Endothelial cell of umbilical vein (primary cell): ENCODE measurements at places on chromosomes 4 and X. TPM values are rescaled to one million over a fixed set of nuclear protein-coding genes. Genes with fewer than 3 reads are reported as not detected.
A peak's percentile ranks its signal among the peaks of the same experiment; 100 is the strongest.

Gene FABP2
- total RNA-seq, result not detected in 2 replicates

Gene CXCL10
- not detected in 2 replicates for total RNA-seq

Gene UPF3B
- 10.2 and 11.9 TPM in 2 replicates for total RNA-seq

Gene IBSP
- total RNA-seq, result not detected in 2 replicates

Gene SYNPO2
- total RNA-seq, result 0.07 and 0.13 TPM in 2 replicates

Gene ABLIM2
- 0.30 and 0.66 TPM in 2 replicates for total RNA-seq

Gene DMRTC1B
- not detected in 2 replicates for total RNA-seq

Gene GJB1
- not detected in 2 replicates for total RNA-seq

Gene PAGE4
- total RNA-seq, result not detected in 2 replicates

Gene ARMCX5
- 8.8 and 10.3 TPM in 2 replicates for total RNA-seq

Gene PLCXD1
- total RNA-seq, result 13.5 and 16.8 TPM in 2 replicates

Gene POU4F2
- not detected in 2 replicates for total RNA-seq

Gene KDR
- 139 and 145 TPM in 2 replicates for total RNA-seq

- H3K36me3 ChIP-seq, result no peaks in the 10 kb centered on the region
- H3K4me1 ChIP-seq, result no peaks in the 10 kb centered on the region
- no peak overlapping the region for H3K4me3 ChIP-seq
- no peak for DNase-seq
Measured at GRCh38 chr4:164706675-164707074, 47.3 kb upstream of the SMIM31 start.

GRCh38 chr4:173380987-173381386 lies 10.2 kb downstream of the SAP30 start:
- no peaks in the 10 kb centered on the region for H3K36me3 ChIP-seq
- no peaks in the 10 kb centered on the region for H3K27me3 ChIP-seq
- no peaks in the 10 kb centered on the region for H3K4me1 ChIP-seq
- H3K27ac ChIP-seq, result no peak overlapping the region
- no peak for DNase-seq

DNA sequence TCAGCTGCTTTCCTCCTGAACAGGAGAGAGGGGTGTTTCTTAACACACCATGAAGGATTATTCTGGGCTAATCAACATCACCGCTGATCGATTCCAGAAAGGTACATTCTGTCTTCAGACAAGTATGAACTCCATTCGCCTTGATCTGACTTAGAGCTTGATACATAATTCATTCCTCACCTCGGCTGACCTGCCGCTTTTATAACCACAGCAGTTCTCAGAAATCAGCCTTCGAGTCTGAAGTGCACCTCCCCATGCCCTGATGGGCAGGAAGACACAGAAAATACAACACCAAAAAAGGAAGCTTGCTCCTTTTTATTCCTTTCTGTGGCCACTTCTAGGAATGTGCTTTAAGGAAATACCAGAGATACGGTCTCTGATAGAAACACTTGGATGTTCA lies 85.7 kb downstream of the JAKMIP1 start:
- no peaks in the 10 kb centered on the region for H3K4me1 ChIP-seq
- H3K4me3 ChIP-seq, result no peak overlapping the region
- no peaks in the 10 kb centered on the region for H3K36me3 ChIP-seq
- no peak overlapping the region for H3K27ac ChIP-seq
- no peaks in the 10 kb centered on the region for H3K27me3 ChIP-seq

DNA sequence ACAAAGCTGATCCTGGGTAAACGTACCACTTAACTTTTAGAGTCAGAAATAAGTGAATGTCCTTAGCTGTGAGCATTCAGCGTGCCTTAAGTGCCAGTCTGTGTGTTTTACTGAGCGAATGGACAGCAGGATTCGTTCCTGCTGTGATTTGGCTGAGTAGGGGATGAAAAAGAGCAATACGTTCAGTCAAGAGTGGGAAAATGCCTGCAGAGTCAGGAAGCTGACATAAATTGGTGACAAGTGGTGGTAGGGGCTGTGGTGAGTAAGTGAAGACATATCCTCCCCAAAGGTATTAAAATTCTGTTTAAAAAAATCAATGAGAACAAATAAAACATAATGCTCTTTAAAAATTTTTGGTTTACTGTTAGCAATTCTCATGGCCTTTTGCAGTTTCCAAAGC lies 56.6 kb upstream of the TNIP3 start:
- no peak overlapping the region for H3K4me3 ChIP-seq
- no peak overlapping the region for H3K27ac ChIP-seq
- H3K27me3 ChIP-seq, result peaks cover 9% of the 10 kb centered on the region
- no peaks in the 10 kb centered on the region for H3K36me3 ChIP-seq
- DNase-seq, result no peak
- no peaks in the 10 kb centered on the region for H3K4me1 ChIP-seq

GRCh38 chr4:89723096-89723495 lies 113.9 kb downstream of the SNCA start:
- peaks cover 28% of the 10 kb centered on the region for H3K4me1 ChIP-seq
- peak overlapping the region; percentile 67 for H3K27ac ChIP-seq
- H3K4me3 ChIP-seq, result no peak overlapping the region
- peak; percentile 59 for DNase-seq
- H3K27me3 ChIP-seq, result no peaks in the 10 kb centered on the region
- peaks cover 3% of the 10 kb centered on the region for H3K36me3 ChIP-seq

DNA sequence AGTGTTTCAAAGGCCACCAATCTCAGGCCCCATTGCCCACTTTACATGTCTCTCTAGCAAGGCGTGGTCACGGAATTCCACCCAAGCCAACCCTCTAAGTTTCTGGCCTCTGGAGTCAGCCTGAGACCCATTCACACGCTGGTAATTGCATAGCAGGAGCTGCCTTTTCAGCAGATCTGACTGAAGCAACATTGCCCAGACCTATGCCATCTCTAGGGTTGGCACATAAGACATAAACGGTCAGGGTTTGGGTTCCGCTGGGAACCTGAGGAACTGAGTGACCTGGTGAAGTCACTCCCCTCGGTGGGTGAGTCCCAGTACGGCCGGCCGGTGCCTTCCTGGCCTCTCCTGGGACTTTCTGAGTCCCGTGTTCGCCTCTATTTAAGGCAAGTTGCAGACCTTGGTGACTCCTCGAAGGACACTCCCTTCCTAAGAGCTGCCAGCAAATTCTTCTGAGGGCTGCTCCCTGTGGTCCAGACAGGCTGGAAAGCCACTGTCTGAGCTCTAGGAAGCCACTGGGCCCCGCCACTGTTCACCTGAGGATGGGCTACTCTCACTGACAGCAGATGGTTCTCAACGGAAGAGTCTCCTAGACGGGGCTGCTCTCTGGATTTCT lies 15.9 kb downstream of the CTAG1A start:
- H3K27me3 ChIP-seq, result peaks cover 9% of the 10 kb centered on the region
- no peak for DNase-seq
- no peaks in the 10 kb centered on the region for H3K36me3 ChIP-seq
- no peak overlapping the region for H3K27ac ChIP-seq
- H3K4me3 ChIP-seq, result no peak overlapping the region

- no peak for DNase-seq
- H3K4me3 ChIP-seq, result no peak overlapping the region
- H3K27me3 ChIP-seq, result no peaks in the 10 kb centered on the region
- H3K4me1 ChIP-seq, result no peaks in the 10 kb centered on the region
Measured at GRCh38 chr4:47442980-47443379, 20.5 kb downstream of the COMMD8 start.

DNA sequence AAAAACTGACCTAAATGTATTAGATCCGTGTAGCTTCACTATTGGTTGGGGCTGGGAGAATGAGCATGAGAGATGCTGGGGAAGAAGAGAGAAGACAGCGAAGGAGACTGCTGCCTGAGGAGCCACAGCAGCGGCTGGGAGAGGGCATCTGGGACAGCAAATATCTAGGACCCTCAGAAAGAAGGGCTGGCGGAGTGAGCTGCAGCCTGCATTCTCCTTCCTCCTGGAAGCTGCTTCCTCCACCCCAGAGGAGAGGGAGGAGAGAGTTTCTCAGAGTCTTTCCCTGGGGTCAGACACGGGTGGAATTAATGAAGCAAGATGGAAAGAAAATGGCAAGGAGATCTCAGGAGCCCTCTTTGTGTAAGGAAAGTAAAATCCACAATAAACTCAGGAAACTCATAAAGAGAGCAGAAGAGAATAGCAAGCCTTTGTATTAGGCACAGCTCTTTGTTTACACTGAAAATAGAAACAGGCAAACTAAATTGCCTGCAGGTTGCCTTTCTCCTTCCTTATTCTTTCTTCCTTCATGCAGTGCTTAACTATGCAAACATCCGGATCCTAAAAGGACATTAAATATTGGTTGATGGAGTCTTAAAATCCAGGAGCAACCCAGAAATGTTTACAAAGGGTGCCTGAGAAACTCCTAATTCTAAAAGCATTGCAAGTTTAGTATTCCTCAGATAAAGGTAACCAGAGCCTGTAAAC lies 130.3 kb upstream of the GALNT7 start:
- no peak overlapping the region for H3K4me3 ChIP-seq
- H3K4me1 ChIP-seq, result no peaks in the 10 kb centered on the region
- H3K27ac ChIP-seq, result no peak overlapping the region
- no peaks in the 10 kb centered on the region for H3K27me3 ChIP-seq
- peak; percentile 16 for DNase-seq

DNA sequence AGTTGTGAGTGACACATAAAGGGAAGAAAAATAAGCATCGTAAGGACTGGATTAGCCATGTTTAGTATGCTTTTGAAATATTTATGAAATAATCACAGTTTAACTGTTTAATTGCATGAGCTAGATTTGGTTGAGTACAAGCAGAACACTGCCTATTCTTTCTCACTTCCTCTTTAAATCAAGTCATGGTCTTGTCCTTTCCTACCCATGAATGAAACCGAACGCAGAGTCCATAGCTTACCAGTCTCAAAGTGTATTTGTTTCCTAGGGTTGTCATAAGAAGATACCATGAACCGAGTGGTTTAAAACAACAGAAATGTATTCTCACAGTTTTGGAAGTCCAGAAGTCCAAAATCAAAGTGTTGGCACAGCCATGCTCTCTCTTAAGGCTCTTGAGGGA lies 684.0 kb upstream of the MAGEB2 start:
- H3K27me3 ChIP-seq, result no peaks in the 10 kb centered on the region
- H3K4me3 ChIP-seq, result no peak overlapping the region
- no peak for DNase-seq
- H3K4me1 ChIP-seq, result peaks cover 6% of the 10 kb centered on the region

DNA sequence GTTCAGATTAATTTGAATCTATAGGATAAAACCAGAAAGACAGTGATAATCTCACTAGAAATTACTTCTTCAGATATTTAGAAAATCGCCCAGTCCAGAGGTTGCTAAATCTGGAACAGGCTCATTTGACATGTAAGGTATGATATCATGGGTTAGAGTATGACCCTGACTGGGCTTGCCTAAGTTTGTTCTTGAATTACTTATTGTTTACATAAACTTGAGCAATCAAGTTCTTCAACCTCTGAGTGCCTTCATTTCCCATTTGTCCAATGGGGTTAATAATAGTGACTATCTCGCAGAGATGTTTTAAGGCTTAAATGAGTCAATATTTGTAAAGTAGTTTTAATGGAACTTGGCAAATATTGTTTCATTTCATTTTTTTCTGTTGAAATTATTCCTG lies 1947.6 kb upstream of the IGFBP7 start:
- H3K27me3 ChIP-seq, result no peaks in the 10 kb centered on the region
- DNase-seq, result no peak
- H3K4me3 ChIP-seq, result no peak overlapping the region

GRCh38 chr4:80709082-80709869 lies 321.2 kb upstream of the BMP3 start:
- no peak overlapping the region for H3K4me3 ChIP-seq
- no peaks in the 10 kb centered on the region for H3K27me3 ChIP-seq
- H3K27ac ChIP-seq, result no peak overlapping the region

DNA sequence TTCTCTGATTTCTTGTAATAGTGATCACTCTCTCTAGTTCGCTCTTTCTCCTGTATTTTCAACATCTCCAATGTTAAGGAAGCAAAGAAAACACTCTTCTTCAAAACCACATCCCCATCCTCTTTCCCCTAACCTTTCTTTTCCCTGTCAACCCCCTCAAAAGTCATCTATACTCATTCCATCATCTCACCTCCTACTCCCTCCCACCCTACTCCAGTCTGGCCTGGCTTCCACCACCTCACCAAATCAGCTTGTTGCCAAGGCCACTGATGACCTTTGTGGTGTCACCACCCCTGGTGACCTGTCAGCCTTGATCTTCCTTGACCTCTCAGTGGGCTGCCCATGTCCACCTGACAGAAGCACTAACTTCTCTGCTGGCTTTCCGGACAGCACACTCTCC lies 2.3 kb downstream of the FAM3A start:
- DNase-seq, result no peak
- H3K4me3 ChIP-seq, result no peak overlapping the region
- no peaks in the 10 kb centered on the region for H3K36me3 ChIP-seq
- H3K4me1 ChIP-seq, result peaks cover 12% of the 10 kb centered on the region
- no peak overlapping the region for H3K27ac ChIP-seq

DNA sequence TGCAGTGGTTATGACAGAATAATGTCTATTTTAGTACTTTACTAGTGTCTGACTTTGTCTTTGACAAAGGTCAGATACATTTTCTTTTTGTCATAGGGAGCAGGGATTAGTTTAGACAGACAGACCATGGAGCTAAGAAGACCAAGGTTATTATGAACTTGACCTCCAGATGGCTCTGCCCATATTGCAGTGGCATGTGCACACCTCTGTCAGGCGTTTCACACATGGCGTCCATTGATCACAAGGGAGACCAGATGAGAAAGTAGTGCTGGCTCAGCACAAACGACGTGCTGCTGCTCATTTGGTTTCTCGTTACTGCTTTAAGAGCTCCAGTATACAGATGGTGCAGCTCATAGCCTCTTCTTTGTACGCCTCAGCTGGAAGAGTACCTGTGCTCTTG lies 56.3 kb upstream of the HPSE start:
- H3K36me3 ChIP-seq, result no peaks in the 10 kb centered on the region
- no peak for DNase-seq
- H3K4me3 ChIP-seq, result no peak overlapping the region
- no peak overlapping the region for H3K27ac ChIP-seq

- no peak overlapping the region for H3K27ac ChIP-seq
- peaks cover under 1% of the 10 kb centered on the region for H3K36me3 ChIP-seq
- no peaks in the 10 kb centered on the region for H3K27me3 ChIP-seq
- H3K4me3 ChIP-seq, result no peak overlapping the region
- peaks cover 3% of the 10 kb centered on the region for H3K4me1 ChIP-seq
Measured at GRCh38 chr4:55447108-55447708, 51.5 kb downstream of the TMEM165 start.

DNA sequence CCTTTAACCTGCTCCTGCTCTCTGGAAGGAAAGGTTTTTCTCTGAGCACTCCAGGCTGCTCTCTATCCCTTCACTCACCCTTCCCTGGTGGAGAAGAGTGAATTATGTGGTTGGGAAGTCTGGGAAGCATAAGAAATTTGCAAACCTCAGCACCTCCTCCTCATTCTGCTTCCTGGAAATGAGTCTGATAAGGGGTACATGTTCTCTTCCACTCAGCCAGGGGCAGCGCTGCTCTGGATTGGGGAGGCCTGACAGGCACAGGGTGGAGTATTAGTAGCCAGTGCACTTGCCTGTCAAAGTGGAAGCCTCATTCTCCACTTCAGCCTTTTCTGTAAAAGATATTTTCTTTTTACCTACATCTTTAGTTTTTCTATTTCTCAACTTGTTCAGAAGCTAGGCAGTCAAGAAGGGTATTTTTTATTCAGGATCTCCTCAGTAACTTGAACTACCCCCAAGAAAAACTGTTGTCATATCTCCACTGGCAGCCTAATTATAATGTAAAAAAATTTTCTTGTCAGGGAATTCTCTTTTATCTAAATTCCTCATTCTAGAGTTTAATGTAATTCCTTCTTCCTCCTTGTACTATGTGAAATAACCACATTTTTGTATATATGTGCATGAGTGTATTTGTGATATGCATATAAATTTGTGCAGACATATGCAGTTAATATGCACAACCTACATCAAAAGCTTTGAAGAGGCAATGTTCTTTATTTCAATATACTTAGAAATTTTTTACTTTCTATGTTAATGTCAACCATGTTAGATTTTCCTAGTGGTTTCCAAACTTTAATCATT lies 15.3 kb downstream of the ADAMTS3 start:
- no peaks in the 10 kb centered on the region for H3K4me1 ChIP-seq
- H3K4me3 ChIP-seq, result no peak overlapping the region
- no peak for DNase-seq
- no peak overlapping the region for H3K27ac ChIP-seq
- H3K36me3 ChIP-seq, result no peaks in the 10 kb centered on the region
- H3K27me3 ChIP-seq, result no peaks in the 10 kb centered on the region
